ENCODE measurements at places on chromosomes 13 and 19. TPM values are rescaled to one million over a fixed set of nuclear protein-coding genes. Genes with fewer than 3 reads are reported as not detected.
A peak's percentile ranks its signal among the peaks of the same experiment; 100 is the strongest.

DNA sequence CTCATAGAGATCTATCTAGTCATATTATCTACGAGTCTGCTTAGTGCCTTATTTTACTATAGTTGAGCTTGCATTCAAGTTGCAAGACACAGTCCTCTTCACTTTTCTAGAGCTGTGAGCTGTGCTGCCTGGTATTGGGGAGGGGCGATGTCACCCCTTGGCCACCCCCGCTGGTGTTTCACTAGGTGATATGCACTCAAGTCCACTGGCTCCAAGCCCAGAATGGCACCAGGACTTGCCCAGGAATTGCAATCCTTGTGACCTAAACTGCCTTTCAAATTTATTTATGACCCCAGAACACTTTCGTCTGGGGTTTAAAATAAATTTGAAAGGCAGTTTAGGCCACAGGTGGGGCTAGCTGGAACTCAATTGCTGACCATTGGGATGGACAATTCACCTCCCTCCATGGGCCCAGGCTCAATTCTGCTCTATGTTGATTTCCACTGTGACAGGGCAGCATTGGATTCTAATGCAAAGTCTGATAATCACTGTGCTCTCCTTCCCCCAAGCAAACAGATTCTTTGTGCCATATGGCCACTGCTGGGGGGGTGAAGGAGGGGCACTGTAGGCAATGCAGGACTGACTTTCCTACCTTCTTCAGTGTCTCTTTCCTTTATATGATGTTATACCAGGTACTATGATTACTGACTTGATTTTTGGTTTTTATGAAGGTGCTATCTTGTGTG, 1244.2 kb upstream of the MIR17HG start:
- H3K4me1 ChIP-seq, result no peaks in the 10 kb centered on the region
- no peaks in the 10 kb centered on the region for H3K27me3 ChIP-seq
- no peak overlapping the region for H3K27ac ChIP-seq
- no peak overlapping the region for H3K4me3 ChIP-seq

- H3K36me3 ChIP-seq, result no peaks in the 10 kb centered on the region
- no peak overlapping the region for H3K4me3 ChIP-seq
- H3K27me3 ChIP-seq, result no peaks in the 10 kb centered on the region
- no peak for DNase-seq
- no peak overlapping the region for H3K27ac ChIP-seq
- H3K4me1 ChIP-seq, result no peaks in the 10 kb centered on the region
Measured at GRCh38 chr19:44618640-44619357, 5.4 kb downstream of the IGSF23 start.

GRCh38 chr19:35307931-35308330, 16.0 kb downstream of the MAG start:
- DNase-seq, result no peak
- H3K4me1 ChIP-seq, result no peaks in the 10 kb centered on the region
- H3K36me3 ChIP-seq, result no peaks in the 10 kb centered on the region
- H3K27me3 ChIP-seq, result no peaks in the 10 kb centered on the region
- no peak overlapping the region for H3K27ac ChIP-seq

- no peak overlapping the region for H3K27ac ChIP-seq
- H3K4me1 ChIP-seq, result no peaks in the 10 kb centered on the region
- DNase-seq, result no peak
- H3K27me3 ChIP-seq, result no peaks in the 10 kb centered on the region
- no peaks in the 10 kb centered on the region for H3K36me3 ChIP-seq
Measured at GRCh38 chr13:78382491-78382890, 220.9 kb downstream of the POU4F1 start.

GRCh38 chr19:55196803-55197202, 12.5 kb downstream of the PTPRH start:
- DNase-seq, result no peak
- no peaks in the 10 kb centered on the region for H3K27me3 ChIP-seq

DNA sequence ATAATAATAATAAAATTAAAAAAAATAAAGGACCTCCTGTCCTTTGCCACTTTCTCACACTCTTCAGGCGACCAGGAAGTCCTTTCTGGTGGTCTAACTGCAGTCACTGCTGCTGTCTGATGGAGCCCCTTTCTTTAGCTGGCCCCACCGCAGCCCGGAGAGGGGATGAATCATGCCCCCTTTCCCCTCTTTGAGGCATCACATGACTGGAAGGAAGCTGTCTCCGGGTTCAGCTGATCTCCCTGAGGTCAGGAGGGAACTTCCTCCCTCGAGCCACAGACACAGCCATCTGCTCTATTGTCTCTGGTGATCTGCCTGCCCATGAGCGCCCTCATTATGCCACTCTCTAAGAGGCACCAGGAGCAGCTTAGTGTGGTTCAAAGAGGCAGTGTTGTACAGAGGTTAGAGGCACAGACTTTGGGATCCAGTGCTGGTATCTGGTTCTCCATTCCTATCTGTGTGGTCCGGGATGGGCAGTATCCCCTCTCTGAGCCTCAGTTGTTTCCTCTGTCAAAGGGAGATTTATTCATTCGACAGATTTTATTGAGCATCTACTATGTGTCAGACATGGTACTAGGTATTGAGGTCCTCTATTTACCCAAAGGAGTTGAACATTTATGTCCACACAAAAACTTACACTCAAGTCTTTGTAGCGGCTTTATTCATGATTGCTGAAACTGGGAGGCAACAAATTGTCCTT, 30.0 kb downstream of the VAV1 start:
- peaks cover 11% of the 10 kb centered on the region for H3K27me3 ChIP-seq
- H3K4me3 ChIP-seq, result no peak overlapping the region
- H3K36me3 ChIP-seq, result no peaks in the 10 kb centered on the region
- DNase-seq, result peak; percentile 35
- no peaks in the 10 kb centered on the region for H3K4me1 ChIP-seq

FPR3 gene
- total RNA-seq, result 0.66 TPM

ZNF418 gene
- total RNA-seq, result 0.62 TPM

ZNF610 gene
- 0.61 TPM for total RNA-seq

ONECUT3 gene
- total RNA-seq, result not detected

FUT3 gene
- not detected for total RNA-seq

DAND5 gene
- not detected for total RNA-seq
